ENCODE measurements at places on chromosomes 2 and 18. TPM values are rescaled to one million over a fixed set of nuclear protein-coding genes. Genes with fewer than 3 reads are reported as not detected.

Gene SERPINB10
- total RNA-seq = not detected

Gene ITGA4
- total RNA-seq = 1.2 TPM

Gene IRS1
- 8.7 TPM for total RNA-seq

Gene MREG
- 1.9 TPM for total RNA-seq

Gene APCDD1
- total RNA-seq = 272 TPM

Gene KIF3C
- 61.7 TPM for total RNA-seq

Gene OSR1
- 0.26 TPM for total RNA-seq

Gene PARD3B
- total RNA-seq = 21.8 TPM

Gene DSG1
- 0.44 TPM for total RNA-seq

Gene MAT2A
- 144 TPM for total RNA-seq

Gene LHCGR
- total RNA-seq = 2.4 TPM

Gene REG1B
- total RNA-seq = not detected

Data from motor neuron (in vitro differentiated cells).